ENCODE measurements at places on chromosomes 3 and 15.

DNA sequence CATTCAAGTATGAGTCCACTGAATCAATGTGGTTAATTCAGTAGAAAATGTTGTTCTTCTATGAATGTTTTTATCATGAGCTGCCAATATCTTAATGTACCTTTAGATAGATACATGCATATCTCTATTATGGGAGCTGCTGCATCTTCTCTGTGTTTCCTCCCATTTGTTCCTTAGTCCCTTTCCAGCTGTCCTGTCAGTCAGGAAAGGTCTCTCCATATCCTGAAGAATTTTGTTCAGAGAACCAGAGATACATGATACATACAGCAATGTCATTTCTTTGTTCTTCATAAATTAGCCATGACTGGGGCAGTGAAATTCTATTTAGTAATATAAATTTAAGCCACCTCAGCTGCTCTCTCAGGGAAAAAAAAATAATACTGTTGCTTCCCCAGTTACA lies 103.7 kb downstream of the P3H2 start:
- DNase-seq, result no peak

DNA sequence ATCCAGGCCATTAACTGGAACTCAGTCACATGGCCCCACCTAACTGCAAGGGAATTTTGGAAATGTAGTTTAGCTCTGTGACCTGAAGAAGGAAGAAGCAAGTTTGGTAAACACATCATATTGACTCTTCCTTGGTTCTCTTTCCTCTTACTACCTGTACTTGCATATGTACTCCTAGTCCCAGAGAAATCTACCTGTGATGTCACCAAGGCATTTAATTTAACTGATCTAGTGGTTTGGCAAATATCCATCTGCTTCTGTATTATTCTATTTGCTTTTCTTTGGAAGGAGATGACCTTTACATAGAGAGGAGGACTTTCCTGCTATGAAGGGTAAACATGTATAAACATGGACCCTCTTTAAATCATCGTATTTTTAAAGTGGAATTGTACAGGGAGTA lies 150.8 kb downstream of the TMEM108 start:
- DNase-seq, result no peak

GRCh38 chr15:81929557-81929956 lies 116.3 kb downstream of the MEX3B start:
- no peak for DNase-seq

GRCh38 chr3:5232570-5232969 lies 45.1 kb downstream of the EDEM1 start:
- DNase-seq, result no peak

GRCh38 chr3:18559331-18559842 lies 134.2 kb upstream of the SATB1 start:
- DNase-seq, result peak; percentile 13

DNA sequence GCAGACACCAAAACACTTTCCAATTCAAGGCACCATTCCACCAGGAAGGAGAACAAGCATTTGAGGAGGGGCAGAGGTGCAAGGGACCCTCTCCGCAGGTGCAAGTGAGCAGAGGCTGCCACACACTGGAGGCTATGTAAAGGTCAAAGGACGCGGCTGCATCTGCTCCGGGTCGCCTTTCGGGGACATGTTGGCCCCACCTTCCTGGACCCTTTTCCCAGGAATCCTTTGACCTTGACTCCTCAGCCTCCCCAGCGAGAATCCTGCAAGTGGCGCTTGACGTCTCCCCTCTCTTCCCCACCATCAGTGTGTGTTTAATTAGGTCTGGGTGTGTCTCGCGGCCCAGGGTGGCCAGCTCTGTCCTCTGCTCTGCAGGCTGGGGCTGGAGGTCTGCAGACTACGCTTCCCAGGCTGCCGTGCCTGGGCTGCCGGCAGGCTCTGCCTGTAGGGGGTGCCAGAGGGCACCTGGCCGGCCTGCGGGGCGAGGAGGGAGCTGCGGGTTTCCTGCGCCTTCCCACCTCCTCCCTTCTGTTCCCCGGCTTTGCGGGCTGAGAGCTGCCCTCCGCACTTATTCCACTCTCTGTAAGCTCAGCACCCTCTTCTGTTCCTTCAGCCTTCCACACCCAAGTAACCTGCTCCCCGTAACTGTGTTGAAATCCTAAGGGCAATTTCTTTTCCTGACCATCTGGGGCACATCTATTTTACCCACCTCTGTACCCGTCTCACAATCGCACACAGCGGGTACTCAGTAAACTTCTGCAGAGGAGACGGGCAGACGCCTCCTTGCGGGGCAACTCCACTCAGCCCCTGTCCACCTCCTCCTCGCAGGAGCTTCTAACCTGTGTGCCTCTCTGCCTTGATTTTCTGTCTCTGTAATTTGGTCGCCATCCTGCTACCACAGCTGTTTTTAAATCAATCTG lies 129.8 kb downstream of the NSMCE3 start:
- peak; percentile 45 for DNase-seq

DNA sequence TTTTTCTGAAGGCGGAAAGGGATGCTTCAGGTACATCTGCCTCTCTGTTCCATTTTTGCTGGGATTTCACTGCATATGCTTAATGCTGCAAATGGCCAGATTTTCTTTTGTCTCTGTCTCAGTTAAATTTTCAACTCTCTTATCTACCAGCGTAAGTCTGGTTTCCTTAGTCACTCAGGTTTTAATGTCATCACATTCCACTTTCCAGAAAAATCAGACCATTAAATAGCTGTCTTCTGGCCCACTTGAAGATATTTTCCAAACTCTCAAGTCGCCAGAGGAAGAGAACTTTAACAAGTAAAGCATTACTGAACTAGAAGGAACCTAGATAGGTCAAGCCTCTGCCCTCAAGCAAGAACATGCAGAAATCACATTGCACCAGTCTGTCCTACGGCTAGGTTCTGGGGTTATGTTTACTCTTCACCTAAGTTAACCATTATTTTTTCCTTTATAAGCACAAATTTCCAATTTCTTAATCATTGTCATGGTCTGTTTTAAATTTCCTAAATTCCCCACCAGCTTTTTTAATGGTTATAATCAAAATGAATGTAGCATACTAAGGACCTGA lies 26.5 kb downstream of the AVEN start:
- DNase-seq, result no peak

- DNase-seq, result no peak
Measured at GRCh38 chr3:196216089-196216564, at the start of gene SLC51A. Gene SLC51A, plus strand, starts transcription at chr3:196216534. Its CDS starts 179 bp downstream, at chr3:196216713.

DNA sequence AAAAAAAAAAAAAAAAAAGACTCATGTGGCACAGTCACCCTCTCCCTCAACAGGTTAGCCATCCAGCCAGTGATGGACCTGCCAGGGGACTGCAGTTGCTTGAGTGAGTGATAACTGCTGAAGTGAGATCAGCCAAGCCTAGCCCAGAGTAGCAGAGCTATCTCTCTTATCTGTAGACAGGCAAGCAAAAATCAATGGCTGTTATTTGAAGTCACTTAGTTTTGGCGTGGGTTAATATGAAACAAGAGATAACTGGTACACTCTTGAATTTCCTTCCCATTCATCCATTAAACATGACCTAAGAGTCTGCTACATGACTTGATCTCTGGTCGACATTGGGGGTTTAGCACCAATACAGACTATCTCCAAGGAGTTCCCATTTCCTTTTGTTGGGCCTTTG lies 51.2 kb upstream of the TNIK start:
- DNase-seq, result no peak

GRCh38 chr15:38614621-38615020 lies 50.0 kb upstream of the RASGRP1 start:
- DNase-seq, result no peak

- no peak for DNase-seq
Measured at GRCh38 chr3:52238193-52238760, 681 bp downstream of the TWF2 start.

DNA sequence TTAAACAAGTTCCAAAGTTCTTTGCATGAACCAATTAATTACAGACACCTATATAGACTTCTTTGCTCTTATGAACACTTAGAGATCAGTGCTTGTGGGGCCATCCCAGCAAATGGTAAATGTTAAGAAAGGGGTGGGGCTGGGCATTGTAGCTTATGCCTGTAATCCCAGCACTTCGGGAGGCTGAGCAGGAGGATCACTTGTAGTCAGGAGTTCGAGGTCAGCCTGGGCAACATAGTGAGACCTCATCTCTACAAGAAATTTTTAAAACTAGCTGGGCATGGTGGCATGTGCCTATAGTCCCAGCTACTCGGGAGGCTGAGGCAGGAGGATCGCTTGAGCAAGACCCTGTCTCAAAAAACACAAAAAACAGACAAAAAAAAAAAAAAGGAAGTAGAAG lies 19.4 kb upstream of the STARD5 start:
- no peak for DNase-seq

DNA sequence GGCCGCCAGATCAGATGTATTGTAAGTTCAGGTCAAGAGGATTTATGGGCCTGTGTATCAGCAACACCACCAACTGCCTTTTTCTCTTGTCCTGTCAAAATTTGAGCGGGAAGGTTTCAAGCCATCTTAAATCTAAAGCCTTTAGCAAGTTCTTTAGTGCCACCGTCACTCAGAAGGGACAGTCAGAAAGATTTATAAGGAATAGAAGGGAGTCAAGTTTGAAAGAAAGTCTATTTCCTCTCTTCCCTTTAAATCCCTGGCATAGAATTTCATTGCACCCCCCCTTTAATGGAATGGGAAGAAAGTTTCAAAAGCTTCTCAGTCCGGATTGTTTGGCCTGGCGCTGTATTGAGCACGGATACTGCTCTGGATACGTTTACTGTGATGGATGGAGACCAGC lies 359.4 kb downstream of the FEZF2 start:
- no peak for DNase-seq

DNA sequence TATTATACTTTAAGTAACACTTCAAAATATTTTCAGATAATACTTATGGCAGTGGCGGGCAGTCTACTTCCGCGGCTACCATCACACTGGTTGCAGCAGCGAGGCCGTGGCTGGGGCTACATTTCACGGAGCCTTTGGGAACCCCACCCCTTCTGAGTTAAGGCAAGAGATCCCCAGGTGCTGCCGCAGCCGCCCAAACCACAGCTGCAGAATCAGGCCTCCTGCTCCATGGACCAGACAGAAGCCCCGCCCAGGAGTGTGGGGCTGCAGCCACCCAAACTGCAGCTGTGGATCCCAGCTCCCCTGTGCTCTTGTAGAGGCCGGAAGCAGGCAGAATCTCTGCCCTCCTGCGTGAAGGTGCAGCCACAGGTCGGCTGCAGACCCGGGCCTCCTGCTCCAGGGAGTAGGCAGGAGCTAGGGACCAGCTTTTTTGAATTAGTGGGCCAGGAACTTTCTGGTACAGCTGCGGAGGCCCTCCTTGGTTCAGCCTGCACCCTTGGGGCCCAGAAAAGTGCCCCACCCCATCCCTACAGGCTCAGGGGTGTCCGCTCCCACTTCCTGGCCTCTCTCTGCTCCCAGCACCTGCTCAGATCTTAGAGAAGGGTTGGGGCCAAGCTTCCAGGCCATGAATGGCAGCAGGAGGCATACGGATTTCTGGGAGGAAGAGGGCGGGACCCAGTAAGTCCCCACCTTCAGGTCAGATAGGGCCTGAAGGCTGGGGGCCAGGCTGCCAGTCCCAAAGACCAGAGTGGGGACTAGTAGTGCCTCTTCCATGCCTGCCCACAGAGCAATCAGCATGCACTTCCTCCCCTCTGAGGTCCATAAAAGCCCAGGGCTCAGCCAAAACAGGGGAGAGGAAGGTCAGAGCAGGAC lies 1188.8 kb upstream of the CADM2 start:
- no peak for DNase-seq

- DNase-seq, result no peak
Measured at GRCh38 chr3:161275919-161276318, 54.8 kb downstream of the NMD3 start.
